ENCODE measurements at places on chromosomes 5 and 9. TPM values are rescaled to one million over a fixed set of nuclear protein-coding genes. Genes with fewer than 3 reads are reported as not detected.
A peak's percentile ranks its signal among the peaks of the same experiment; 100 is the strongest.

- H3K27ac ChIP-seq = no peak overlapping the region
- H3K4me3 ChIP-seq = no peak overlapping the region
- H3K4me1 ChIP-seq = no peaks in the 10 kb centered on the region
Observed at GRCh38 chr9:28929433-28929832, 1356.2 kb upstream of the C9orf72 start.

GRCh38 chr5:62139741-62140140, 166.3 kb upstream of the KIF2A start:
- no peaks in the 10 kb centered on the region for H3K27me3 ChIP-seq
- no peaks in the 10 kb centered on the region for H3K36me3 ChIP-seq
- H3K4me3 ChIP-seq = no peak overlapping the region
- DNase-seq = no peak

DNA sequence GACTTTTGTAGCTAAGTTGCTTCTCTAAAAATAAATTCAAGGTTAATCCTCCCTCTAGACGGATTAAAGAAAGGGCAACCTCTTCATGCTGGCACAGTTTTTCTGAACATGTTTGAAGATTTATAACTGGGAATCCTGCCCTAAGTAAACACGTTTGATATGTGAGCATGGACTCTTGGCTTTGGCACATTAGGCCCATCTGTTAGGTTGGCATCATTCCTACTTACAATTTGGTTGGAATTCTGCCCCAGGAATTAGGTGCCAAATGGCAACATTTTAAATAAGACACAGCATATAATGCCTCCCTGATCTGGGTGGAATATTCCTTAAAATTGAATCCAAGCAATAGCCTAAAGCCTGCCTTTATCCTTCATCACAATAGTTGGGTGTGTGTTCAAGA, 372.3 kb upstream of the CDH18 start:
- H3K36me3 ChIP-seq = no peaks in the 10 kb centered on the region
- H3K4me1 ChIP-seq = no peaks in the 10 kb centered on the region
- no peak overlapping the region for H3K4me3 ChIP-seq
- H3K27ac ChIP-seq = no peak overlapping the region
- no peak for DNase-seq

DNA sequence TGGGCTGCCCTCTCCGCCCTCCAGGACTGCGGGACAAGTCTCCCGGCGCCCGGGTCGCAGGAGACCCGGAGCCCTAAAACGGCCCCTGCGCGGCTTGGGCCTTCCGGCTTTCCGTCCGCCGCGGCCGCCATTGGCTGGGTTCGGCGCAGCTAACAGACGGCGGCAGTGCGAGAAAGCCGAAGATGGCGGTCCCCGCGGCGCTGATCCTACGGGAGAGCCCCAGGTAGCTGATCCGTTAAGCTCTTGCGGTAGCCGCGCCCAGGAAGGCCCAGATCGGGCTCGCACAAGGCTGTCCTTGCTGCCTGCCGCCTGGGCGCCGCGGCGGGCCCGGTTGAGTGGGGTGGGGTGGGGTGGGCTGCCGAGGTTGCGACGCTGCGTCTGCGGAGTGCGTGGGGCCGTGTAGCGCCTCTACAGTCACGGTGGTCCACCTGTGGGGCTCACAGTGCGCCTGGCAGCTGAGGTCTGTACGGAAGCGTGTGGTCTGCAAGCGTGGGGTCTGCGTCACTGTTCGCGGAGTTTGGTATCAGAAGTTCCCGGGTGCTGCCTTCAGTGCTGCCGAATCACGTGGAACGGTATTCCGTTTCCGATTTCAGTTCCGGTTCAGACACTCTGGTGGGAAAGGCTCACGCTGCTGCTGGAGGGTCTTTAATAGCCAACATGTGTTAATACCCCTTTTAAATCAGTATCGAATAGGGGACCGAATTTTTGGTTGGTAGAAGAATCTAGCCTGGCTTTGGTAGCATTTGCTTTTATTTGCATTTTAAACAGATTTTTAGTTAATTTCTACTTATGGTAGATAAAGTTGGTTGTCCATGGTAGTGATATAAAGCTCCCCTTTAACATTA, at the start of gene COMMD10:
Gene COMMD10 (plus strand): TSS at position 155 of the 845 bp plus-strand sequence.
- peaks cover 20% of the 10 kb centered on the region for H3K4me1 ChIP-seq
- H3K4me3 ChIP-seq = peak within 1 kb of the TSS; percentile 88
- DNase-seq = peak; percentile 78
- H3K36me3 ChIP-seq = no peaks in the 10 kb centered on the region

MRPL50 gene
- total RNA-seq = 13.7 TPM

All from gastrocnemius medialis (tissue), 4 donors.